ENCODE measurements at places on chromosomes 13 and 19.

DNA sequence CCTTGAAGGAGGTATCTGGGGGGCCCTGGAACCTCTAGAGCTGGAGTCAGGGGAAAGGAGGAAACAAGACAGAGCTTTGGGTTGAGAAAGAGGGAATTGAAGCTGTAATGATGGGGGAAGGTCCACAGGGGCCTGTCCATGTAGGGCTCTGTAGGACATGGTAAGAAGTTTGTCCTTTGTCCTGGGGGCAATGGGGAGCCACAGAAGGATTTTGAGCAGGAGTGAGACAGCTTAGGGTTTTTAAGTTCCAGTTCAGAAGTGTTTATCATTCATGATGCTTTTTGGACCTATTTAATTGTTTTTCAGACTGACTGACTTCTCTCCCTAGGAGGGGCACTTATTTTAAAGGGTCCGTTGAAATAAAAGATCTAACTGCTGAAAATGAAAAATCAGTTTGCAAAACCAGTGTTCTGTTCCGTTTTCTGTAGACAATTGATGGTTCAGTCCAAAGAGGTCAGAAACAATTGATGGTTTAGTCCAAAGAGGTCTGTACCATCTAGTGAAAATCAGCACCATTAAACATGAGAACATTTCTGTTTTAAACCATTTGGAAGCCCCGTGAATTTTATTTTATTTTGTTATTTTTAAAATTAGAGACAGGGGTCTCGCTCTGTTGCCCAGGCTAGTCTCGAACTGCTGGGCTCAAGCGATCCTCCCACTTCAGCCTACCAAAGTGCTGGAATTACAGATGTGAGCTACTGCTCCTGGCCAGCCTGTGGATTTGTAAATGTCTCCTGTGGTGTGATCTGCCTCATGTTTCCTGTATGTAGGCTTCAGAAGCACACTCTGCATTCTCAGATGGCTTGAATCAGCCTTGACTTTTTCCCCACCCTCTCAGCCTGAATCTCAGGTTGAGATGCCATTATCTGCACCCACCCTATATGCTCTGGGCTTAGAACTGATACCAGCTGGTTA, 8.4 kb downstream of the PLD3 start:
- no peak for DNase-seq

GRCh38 chr13:105069106-105069505, 1466.4 kb downstream of the EFNB2 start:
- DNase-seq, result no peak

DNA sequence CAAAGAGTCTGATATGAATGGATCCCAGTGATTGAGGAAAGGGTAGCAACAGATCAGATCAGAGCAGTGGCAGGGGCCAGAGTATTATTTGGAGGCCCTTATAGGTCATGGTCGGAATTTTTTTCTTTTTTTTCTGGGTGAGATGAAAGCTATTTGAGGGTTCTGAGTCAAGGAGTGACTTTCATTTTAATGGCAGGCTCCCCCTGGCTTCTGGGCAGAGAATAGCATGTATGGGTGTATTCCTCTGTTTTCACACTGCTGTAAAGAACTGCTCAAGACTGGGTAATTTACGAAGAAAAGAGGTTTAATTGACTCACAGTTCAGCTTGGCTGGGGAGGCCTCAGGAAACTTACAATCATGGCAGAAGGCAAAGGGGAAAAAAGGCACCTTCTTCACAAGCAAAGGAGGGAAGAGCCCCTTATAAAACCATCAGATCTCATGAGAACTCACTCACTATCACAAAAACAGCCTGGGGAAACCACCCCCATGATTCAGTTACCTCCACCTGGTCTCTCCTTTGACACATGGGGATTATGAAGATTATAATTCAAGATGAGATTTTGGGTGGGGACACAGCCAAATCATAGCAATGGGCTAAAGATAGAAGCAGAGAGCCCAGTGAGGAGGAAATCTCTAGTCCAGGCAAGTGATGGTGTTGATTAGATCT, 3.0 kb upstream of the SLC6A16 start:
- peak; percentile 59 for DNase-seq

DNA sequence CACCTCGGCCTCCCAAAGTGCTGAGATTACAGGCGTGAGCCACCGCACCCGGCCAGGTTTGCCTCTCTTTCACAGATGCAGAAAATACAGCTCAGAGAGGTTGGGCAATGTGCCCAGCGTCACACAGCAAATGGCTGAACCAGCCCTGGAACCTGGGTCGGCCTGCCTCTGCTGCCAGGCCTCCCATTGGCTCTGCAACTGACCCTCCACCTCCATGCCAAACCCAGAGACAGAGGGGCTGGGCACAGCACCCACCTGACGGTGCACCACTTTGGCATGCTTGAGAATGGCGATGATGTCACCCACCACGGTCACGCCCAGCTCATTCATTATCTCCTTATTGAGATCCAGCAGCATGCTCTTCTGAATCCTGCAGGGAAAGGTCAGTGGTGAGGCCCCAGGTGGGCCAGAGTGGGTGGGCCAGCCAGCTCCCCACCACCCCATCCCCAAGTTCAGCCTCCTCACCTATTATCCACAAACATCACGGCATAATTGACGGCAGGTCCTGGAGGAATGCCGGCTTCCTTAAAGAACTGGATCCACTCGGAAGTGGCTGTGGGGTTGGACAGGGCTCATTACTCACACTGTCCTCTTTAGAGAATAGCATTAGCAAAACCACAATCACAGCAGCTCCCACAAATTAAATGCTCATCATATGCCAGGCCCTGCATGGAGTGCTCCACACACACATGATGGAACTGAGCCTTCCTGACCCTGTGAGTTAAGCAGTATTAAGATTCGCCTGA, 12.2 kb downstream of the C19orf47 start:
- no peak for DNase-seq

DNA sequence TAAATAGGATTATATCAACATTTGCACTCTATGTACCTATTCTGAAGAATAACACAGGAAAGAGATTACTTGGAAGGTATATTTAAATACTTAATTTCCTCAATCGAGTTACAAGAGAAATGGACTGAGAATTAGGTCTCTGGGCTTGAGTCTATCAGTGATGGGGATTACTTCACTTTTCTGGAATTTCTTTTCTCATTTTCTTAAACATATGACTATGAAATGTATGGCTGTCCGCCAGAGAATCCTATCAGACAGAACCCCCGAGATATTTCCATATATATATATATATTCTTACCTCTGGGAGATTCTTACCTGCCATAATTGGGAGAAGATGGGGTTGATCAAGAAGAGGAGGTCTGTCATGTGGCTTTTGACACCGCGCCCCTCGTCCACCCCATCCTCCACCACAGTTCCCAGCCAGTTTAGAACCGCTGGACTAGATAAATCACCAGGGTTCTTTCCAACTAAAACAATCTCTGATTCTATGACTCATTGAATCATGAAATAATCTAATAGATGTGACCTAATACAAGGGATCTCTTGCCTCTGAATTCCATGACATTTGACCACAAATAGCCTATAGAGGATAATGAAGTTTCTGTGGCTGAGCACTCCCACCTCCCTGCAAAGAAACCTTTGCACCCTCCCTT, 231.3 kb downstream of the TBC1D4 start:
- peak; percentile 9 for DNase-seq

GRCh38 chr19:49339301-49340068, 4.3 kb downstream of the CD37 start:
- DNase-seq, result peak; percentile 96

DNA sequence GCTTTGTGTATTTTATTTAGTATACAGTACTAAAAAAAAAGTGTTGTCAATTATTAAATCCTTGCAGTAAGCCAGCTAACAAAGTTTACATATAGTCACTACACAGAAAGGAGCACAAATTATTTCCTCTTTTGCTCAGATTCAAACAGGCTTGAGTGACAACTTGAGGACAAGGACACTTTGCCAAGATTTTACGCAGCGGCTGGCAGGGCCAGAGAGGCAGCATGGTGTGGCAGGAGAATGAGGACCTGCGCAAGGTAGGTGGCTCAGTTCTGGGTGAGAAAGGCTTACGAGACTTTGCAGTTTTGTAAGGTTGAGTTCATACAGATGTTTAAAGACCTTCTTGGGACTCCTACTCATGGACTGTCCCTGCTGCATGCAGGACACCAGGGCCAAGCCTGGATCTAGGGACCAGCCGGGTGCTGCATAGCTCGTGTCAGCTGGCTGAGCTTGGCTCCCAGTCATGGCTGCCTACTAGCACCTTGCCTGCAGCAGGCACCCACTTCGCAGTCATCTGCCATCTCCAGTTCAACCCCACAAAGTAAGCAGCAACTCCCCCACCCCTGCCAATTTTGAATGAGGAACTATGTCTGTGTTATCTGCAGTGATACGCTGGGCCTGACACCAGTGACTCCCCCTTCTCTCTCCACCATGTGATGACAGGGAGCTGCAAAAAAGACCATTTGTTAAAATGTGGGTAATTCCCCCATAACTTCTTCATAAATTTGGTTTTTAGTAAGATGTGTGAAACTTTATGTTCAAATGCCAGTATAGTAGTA, 3.7 kb upstream of the TUBA3C start:
- no peak for DNase-seq

DNA sequence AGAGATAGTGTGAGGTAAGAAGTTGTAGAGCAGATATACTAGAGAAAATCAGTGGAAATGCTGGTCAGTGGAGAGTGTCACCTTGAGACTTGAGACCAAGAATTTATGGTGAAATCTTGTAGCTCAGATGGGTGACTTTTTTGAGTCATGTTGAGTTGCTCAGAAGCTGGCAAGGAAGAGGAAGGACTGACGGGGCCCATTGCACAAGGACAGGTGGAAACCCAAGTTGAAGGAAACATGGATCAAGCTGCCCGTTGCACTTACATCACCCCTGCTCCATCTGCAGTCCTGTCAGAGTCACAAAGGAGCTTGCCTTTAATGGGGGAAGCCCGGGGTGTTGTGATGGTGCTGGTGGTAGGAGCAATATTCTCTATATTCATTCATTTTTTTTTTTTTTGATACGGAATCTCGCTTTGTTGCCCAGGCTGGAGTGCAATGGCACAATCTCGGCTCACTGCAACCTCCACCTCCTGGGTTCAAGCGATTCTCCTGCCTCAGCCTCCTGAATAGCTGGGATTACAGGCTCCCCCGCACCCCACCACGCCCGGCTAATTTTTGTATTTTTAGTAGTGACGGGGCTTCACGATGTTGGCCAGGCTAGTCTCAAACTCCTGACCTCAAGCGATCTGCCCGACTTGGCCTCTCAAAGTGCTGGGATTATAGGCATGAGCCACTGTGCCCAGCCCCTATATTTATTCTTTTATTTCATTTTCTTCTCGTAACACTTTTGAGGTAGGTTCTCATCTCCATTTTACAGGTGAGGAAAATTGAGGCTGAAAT, 27.4 kb downstream of the UBAC2 start:
- DNase-seq, result no peak

- peak; percentile 92 for DNase-seq
Observed at GRCh38 chr19:35935911-35936737, at the start of gene LRFN3. LRFN3 (plus strand) TSS chr19:35936374; CDS start chr19:35939426, 3,052 bp downstream.

- no peak for DNase-seq
Observed at GRCh38 chr13:67133476-67133875, 96.7 kb downstream of the PCDH9 start.
